ENCODE measurements at places on chromosomes 13 and 19. TPM values are rescaled to one million over a fixed set of nuclear protein-coding genes. Genes with fewer than 3 reads are reported as not detected.

SPRYD7 gene
- 15.3 TPM for polyA plus RNA-seq

SIGLECL1 gene
- polyA plus RNA-seq, result not detected

IFI30 gene
- 25.8 TPM for polyA plus RNA-seq

ZGLP1 gene
- 6.8 TPM for polyA plus RNA-seq

REEP6 gene
- 2.7 TPM for polyA plus RNA-seq

ZNF101 gene
- 16.5 TPM for polyA plus RNA-seq

CEACAM3 gene
- 0.26 TPM for polyA plus RNA-seq

DNA sequence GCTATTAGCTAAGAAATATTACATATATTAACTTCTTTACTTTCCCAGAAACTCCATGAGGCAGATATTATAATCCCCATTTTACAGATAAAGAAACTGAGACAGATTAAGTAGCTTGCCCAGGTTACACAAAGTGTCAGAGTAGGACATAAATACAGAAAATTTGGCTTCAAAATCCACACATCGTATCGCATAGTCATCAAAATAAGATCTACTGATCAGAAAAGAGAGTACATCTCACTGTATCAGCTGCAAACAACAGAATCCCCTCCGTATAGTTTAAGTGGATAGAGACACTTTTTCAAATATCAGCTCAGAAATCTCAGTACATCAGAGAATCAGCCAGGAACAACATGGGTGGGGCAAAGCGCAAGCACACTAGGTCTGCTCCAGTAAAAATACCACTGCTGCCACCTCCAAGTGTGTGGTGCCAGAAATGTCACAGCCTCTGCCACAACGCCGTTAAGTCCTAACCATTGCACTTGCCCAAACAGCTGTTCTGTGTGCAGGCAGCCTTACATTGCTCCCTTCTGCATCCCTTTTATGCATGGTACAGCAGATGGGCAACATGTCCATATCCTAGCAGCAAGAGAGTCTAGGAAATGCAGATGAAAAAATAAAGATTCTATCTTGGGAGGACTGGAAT lies 204.8 kb downstream of the KLF12 start:
- no peak for DNase-seq

DNA sequence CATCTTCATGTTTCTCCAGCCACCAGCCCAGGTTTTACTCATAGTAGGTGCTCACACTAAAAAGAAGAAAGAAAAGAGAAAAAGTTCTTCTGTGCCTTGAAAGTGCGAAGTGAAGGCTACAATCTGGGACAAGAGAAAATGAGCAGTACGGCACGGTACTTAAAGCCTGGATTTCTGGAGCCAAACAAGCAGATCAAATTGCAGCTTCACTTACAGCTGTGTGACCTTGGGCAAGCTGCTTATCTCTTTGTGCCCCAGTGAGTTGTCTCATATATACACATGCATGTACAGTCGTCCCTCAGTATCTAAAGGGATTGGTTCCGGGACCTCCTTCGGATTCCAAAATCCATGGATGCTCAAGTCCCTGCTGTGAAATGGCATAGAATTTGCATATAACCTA lies 41.8 kb downstream of the GSX1 start:
- no peak for DNase-seq

DNA sequence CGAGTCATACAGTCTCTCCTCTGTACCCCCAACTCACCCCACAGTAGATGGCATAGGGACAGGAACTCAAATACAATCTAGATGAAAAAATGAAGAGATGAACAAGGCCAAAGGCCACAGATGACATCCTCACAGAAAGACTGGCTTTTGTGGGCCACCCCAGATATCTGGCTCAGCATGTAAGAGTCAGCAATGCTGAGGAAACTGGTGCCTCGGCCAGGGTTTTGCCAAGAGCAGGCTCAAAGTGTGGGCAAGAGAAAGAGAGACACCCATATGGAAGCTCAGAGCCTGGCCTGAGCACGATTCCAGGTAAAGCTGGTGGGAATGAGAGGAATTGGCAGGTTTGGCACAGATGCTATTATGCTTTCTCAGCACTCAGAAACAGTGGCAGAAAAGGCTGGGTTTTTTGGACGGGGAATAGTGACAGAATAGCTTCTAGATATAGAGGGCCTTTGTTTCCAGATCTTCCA lies 460.6 kb downstream of the FOXO1 start:
- no peak for DNase-seq

DNA sequence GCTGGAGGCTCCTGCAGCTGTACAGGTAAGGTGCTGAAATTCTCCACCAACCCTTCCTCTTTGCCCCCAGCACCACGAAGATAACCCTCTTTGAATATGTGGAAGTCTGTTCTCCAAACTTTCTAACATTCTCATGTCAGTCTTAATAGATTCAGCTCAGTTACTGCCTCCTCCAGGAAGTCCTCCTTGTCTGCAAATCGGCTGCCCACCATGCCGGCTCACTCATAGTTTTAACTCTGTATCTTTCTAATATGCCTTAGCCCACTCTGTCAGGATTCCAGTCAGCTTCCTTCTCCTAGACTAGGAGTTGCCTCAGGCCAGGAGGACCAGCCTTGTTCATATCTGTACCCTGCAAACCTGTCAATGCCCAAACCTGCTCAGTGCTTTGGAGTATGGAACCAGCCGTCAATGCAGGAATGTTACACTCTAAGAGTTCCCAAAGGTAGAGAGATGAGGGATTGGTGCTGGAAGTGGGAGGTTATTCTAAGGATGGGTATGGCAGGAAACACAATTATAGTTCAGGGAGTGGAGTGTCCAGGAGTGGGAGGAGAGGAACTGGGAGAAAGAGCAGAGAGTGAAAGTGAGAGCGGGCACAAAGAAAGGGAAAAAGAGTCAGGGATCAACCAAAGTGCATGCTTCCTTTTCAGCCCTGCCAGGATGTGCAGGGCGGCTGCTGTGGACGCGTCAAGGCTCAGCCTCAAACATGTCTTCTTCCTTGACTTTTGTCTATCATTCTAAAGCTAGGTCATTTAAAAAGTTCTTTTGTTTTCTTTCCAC lies 38.0 kb upstream of the ALOX5AP start:
- no peak for DNase-seq

- DNase-seq, result no peak
Measured at GRCh38 chr19:32890841-32891240, 21.3 kb upstream of the SLC7A9 start.

DNA sequence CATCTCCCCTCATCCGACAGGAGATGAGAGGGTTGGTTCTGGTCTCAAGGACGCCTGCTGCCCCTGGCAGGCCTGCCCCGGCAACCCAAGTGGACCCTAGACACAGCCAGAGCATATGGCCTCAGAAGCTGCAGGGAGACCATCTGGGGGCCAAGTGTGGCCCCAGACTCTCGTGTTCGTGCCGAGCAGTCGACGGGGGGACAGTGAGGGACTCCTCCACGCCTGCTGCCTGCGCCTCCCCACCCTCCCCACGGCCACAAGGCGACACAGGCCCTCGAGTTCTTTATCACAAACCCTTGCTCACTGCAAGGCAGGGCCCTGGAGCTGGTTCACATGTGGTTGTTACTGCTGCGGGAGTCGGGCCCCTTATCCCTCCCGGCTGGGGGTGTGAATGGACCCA lies 9.3 kb downstream of the CAPS start:
- DNase-seq, result no peak
